ENCODE measurements at places on chromosomes 3 and 15.

DNA sequence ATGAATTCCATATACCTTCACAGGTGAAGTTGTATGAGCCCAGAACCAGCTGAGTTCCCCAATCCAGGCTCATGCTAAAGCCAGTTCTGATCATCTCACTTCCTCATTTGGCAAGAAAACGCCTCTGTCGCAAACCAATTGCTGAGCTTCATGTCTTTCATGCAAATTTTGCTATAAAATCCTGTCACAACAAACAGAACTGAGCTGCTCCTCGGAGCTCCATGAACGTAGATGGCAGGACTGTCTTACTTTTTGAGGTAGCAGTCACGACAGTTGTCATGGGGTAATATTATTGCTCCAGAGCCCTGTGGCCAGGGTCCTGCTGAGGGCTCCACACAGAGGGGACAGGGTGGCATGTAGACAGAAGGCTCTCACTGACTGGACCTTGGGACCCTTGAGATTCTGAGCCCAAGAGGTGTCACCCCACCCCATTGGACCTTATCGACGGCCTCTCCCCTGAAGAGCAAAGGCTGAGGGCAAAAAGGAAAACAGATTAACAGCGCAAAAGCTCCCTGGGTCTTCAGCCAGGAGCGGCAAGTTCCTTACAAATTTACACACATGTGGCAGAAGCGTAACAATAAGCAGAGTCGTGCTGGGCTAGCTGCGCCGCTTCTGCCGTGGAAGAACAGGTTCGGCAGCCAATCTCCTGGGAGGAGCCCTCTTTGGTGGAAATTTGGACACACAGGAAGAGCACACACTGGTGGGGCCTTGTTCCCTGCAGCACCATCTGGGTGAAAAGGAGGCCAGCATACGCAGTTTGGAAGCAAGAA, 249.2 kb downstream of the OPA1 start:
- DNase-seq: peak; percentile 11

DNA sequence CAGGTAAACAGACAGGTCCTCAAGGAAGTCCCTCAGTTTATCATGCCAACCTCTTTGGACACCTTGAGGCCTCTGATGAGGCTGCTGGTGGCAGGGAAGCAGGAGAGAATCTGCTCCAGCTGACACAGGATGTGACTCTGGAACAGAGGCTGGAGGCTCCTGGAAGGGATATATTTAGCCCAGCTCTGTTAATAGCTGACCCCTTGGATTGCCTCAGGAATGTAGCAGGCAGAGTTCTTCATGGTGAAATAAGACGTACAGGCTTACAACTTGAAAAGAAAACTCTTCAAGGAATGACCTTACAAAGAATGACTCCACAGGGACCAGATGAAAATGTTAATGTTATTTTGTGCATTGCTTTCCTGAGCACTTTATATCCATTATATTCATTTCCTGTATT, 90.5 kb downstream of the AQP9 start:
- no peak for DNase-seq

DNA sequence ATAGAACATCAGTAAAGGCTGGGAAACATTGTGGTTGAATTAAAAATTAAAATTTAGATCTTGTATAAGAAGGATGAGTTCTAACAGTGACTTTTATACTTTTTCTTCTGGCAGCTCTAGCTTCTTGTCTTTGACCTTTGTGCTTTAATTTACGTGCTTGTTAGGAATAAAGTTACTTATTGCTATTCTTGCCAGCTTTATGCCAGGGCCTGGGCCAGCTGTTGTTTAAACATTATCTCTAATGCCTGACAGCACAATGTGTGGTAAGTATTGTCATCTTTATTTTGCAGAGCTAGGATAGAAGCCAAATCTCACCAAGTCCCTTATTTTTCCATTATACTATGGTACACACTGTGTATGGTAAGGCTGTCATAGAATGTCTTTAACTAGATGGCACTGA, 766.7 kb upstream of the GOLIM4 start:
- DNase-seq: no peak

- peak; percentile 41 for DNase-seq
Observed at GRCh38 chr15:77870195-77871065, 207.1 kb downstream of the TBC1D2B start.

GRCh38 chr3:20935791-20936190, 749.8 kb upstream of the SGO1 start:
- no peak for DNase-seq

DNA sequence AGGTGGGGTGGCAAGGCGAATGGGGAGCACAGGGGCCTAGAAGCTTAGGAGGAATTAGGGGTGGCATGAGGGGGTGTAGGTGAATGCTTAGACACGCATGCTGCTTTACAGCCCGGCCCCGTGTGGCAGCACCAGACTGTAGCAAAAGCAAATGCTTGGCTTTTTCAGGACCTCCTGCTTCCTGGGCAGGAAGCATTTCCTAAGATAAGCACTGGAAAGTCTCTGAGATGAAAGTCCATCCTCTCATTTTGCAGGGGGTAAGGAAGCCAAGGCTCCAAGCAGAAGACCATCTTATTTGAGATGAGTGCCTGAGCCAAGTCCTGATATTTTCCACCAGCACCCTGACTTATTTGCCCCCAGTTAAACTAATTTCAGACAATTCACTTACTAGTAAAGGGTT, 12.9 kb downstream of the SSUH2 start:
- no peak for DNase-seq

- no peak for DNase-seq
Observed at GRCh38 chr3:69419276-69419675, 33.4 kb upstream of the FRMD4B start.

GRCh38 chr15:82909080-82909815, 43.3 kb downstream of the HOMER2 start:
- no peak for DNase-seq

GRCh38 chr3:25071846-25072245, 356.2 kb upstream of the RARB start:
- no peak for DNase-seq

GRCh38 chr3:119293105-119293870, 895 bp upstream of the ARHGAP31 start:
- DNase-seq: no peak

GRCh38 chr3:535566-536416, 339.2 kb downstream of the CHL1 start:
- DNase-seq: no peak

DNA sequence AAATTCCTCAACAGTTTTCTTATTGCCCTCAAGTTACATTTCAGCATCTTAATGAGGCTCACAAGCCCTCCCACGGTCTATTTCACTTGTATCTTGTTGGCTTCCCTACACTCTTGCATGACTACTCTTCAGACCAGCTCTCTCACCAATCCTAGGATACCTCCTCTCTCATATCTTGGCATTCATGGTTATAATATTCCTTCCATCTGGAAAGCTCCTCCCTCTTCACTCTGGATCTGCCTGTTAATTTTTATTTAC, 8.5 kb upstream of the CCDC80 start:
- DNase-seq: no peak
